Common myeloid progenitor, CD34-positive (primary cell): ENCODE measurements at places on chromosomes 3 and 15.

GRCh38 chr3:174419216-174419615, 439.9 kb upstream of the NAALADL2 start:
- no peak for DNase-seq

GRCh38 chr3:115160295-115160694, 13.2 kb upstream of the ZBTB20 start:
- no peak for DNase-seq

DNA sequence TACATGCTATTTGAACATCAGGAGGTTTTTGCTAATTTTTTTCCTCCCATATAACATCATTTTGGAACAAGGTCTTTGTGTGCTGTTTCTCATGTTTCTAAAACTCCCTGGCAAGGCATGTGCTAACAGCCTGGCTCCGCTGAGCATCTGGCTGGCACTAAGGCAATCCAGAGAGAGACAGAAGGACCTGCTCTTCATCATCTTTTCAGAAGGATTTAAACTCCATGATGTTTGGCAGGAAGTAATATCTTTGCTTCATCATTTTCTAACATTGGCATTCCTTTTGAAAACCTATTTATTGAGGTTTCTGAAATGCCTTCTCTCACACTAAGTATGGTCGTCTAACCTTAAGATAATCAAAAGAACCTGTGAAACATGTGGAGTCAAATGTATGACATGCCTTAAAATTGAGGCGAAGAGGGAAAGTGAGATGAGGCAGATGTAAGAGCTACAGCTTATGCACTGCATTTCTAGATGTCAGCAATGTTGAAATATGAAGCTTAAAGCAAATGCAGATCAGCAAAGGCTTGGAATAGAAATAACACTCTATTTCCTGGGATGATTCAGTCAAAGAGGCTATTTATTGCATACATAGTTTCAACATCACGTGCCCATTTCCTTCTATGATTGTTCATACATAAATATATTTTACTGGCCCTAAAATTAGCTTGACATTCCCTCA, 592.0 kb downstream of the ZNF385D start:
- no peak for DNase-seq

DNA sequence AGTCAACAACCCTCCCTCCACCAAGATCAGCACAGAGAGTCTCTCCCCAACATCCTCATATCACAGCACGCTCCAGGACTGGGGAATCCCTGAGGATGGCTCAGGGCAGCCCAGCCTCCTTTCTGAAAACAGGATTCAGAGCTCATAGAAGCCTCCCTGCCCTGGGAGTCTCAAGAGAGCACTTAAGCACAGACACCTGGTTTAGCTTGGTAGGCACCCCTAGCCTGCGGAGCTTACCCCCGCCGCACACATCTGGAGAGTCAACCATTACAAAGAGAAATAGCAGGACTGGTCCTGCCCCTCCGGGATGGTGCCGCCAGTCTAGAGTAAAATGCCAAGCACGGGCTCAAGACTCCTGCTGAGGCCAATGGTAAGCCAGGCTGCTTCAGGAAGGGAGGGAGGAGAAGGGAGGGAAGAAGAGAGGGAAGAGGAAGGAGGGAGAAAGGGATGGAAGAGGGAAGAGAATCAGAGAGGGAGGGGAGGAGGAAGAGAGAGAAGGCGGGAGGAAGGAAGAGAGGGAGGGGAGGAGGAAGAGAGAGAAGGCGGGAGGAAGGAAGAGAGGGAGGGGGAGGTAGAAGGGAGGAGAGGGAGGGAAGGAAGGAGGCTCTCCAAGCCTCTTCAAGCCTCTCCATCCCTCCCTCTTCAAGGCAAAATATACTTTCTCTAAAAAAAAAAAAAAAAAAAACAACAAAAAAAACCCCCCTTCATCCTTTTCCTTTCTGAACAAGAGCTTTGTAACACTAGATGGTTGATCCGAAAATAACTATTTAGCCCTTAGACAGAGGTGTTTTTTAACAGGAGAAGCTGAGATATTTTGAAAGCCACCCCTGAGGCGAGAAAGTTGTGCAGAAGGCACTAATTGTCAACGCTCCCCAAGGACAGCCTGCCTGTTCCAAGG, 278.6 kb upstream of the TLE3 start:
- peak; percentile 15 for DNase-seq

DNA sequence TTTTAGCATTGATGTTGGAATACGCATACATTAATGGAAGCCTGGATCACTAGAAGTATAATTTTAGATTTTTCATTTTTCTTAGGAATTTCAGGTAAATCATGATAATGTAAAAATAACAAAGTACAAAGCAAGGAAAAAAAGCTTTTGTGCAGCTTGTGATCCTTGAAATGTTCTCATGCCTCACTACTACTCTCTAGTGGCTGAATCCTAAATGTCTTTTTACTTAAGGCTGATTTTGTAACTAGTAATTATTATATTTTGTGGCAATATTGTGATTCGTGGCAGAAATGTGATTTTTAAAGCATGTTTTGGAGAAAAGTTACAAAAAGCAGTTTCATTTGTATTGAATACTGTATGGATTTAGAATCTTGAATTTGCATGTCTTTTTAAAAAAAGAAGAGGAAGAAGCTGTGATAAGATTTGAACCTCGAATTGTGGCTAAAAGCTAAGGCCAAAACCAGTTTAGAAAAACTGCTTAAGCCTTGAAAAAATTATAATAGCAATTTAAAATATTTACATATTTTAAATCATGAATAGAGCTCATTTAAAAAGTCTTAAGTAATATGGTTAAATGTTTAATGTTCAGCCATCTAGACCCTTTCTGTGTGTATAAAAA, 39.0 kb downstream of the U2SURP start:
- DNase-seq = peak; percentile 60

DNA sequence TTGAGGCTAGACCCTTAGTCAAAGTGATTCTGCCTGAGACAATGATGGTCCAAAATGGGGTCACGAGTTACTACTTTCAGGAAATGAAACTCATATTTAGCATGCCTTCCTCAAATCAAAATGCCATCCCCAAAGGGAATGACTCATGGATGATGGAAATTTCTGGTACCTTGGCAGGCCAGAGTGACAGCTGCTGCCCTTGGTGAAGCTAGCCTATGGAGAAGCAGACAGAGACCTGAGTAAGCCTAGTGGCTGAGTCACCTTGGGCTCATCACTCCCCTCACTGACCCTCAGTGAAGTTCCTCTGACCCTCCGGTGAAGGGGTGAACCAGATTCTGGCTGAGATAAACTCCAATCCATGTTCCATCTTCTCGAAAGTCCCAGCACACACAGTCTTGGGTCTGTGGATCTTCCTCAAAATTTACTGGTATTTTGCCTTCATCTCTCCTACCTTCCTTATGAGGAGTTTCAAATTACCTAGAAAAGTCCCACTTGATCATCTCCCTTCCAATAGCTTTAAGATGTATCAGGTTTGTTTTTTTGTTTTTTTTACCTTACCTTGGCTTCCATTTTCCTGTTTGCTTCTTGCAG, 54.5 kb upstream of the ABHD17C start:
- DNase-seq = no peak

GRCh38 chr15:62109437-62109836, 42.7 kb downstream of the C2CD4A start:
- no peak for DNase-seq

DNA sequence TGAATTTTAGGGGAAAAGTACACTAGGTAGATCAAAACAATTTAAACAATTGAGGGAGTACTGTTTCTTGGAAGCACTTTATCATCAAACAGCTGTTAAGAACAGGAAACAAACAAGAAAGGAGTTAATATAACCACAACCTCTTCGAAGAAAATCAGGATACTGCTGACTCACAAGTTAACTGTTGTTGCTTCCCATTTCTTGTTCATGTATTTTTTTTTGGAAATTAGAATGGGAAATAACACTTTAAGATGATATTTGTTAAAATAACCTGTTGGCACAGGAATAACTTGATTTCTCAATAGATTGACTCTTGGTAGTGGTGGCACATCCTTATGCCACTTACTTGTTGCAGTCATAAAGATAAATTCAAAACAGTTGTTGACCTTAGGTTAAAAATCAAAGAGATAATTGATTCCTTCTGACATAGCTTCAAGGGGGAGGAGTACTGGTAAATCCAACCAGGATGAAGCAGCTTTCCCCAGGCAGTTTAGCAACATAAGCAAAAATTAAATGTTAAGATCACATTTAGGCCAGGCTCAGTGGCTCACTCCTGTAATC, 3.3 kb downstream of the BNIP2 start:
- peak; percentile 70 for DNase-seq

- no peak for DNase-seq
Measured at GRCh38 chr3:98589331-98590036, 3.9 kb downstream of the CPOX start.

- DNase-seq = no peak
Measured at GRCh38 chr3:52839892-52840545, 5.2 kb upstream of the MUSTN1 start.

DNA sequence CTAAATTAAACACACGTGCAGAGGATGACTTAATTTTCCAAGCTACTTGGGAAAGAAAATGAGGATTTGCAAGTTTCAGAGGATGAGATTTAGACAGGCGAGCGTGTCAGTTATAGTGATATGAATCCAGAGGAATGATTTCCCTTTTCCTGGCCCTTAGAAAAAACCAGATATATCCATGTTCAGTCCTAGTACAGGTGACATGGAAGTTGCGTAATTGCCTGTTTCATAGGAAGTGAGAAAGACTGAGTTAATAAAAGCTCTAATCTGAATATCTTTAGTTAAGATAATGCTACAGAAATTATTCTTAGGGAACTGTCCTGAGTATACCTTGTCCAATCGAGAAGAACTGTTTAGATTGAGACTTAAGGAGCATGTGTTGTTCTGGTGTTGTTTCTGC, 490.5 kb downstream of the ZNF385D start:
- no peak for DNase-seq

- DNase-seq = no peak
Measured at GRCh38 chr15:28786521-28786920, 61.9 kb downstream of the GOLGA6L7 start.

- peak; percentile 48 for DNase-seq
Measured at GRCh38 chr15:101210466-101210865, 41.4 kb downstream of the CHSY1 start.

DNA sequence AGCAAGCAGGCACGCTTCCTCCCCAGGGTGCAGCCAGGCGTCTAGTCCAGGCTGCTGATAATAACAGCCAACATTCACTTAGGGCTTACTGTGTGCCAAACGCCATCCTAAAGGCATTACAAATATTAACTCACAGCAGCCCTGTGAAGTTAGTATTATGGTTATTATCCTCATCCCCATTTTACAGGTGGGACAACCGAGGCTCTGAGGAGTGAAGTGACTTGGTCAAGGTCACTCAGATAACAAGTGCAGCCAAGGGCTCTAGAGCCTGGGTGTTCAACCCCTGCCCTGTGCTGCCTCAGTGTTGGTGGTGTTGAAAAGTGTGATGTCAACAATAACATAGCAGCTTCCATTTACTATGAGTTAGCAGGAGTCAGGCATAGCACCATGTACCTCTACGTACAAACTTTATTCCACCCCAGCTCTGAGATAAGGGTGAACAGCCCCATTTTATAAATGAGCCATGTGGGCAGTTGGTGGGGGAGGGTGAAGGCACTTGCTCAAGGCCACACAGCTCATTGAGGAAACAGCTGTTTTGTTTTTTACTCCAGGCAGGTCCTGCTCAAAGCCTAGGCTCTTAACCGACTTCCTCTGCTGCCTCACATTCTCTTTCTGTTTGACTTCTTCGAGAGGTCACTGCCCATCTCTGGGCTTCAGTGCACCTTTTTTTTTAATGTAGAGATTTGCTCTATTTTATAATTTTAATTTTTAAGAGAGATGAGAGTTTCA, 24.0 kb upstream of the TRH start:
- DNase-seq = peak; percentile 86

- no peak for DNase-seq
Measured at GRCh38 chr15:72339777-72340177, 19.8 kb upstream of the CELF6 start.

DNA sequence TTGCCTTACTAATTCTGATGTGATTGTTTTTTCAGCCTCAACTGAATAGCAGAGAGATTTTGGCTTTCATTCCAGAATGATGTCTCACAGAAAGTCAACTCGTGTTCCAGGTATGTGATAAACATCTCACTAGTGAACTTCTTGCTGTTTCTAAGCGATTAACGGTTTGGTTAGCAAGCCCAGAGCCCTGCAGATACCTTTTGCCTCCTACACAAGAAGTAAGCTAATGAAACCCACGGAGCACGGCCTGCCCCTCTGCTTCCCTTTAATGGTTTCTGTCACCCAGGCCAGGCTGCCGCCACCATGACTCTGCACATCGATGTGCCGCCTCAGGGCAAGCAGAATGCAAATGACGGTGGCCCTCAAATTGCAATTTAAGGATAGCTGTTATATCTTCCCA, 155.9 kb upstream of the ICE2 start:
- no peak for DNase-seq

DNA sequence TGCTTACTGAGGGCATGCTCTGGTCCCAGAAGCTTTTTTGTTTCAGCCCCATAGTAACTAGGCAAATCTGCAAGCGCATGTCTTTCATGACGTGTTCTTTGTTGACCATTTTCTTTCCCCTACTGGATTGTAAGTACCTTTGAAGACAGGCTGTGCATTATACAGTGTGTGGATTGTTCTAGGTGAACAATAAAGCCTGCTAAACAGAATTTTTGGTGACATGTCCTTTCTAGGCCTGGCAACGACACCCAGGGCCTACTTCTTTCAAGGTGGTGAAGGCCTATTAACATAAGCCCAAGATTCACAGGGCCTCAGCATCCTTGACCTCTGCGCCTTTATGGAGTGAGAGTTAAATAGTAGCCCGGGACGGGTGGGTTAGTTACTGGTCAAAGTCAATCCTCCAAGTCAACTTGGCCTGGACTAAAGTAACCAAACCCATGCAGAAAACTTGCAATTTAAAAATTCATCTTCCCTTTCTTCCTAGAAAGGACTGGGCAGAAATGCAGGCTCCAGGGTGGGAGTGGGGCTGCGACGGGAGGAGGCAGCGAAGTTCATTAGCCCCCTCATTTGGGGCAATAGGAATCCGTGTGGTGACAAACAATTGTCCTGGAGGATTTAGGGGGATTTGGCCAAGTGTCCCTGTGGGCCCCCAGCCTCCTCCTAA, 37.6 kb upstream of the TRIM71 start:
- DNase-seq = no peak

GRCh38 chr3:168091302-168091858, 4.3 kb downstream of the GOLIM4 start:
- DNase-seq = no peak

DNA sequence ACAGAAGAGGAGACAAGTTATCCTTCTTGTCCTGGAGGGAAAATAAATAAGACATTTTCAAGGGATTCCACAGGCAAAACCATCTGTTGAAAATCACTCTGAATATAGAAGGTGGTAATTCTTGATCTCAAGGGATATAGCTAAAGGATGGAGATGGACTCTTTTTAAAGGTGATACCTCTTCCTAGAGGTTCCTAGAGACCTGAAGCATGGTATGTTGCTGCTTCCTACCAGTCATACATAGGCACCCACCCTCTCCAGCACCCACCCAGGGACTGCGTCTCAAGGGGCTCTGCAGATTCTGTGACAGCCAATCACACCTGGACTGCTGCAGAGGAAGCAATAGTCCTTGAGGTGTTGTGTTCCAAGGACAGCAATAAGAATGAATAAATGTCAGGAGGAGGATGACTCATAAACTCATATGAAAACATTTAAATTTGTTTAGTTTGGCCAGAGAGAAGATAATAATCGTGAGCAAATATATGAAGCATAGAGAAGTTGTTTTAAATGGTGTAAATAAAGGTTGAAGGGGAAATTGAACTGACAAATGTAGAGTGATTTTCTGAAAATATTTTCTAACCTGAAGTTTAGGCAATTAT, 741.6 kb upstream of the CBLB start:
- no peak for DNase-seq

- DNase-seq = no peak
Measured at GRCh38 chr3:140532793-140533330, 145.0 kb upstream of the TRIM42 start.
